ENCODE measurements at places on chromosomes 13 and 19.
A peak's percentile ranks its signal among the peaks of the same experiment; 100 is the strongest.

DNA sequence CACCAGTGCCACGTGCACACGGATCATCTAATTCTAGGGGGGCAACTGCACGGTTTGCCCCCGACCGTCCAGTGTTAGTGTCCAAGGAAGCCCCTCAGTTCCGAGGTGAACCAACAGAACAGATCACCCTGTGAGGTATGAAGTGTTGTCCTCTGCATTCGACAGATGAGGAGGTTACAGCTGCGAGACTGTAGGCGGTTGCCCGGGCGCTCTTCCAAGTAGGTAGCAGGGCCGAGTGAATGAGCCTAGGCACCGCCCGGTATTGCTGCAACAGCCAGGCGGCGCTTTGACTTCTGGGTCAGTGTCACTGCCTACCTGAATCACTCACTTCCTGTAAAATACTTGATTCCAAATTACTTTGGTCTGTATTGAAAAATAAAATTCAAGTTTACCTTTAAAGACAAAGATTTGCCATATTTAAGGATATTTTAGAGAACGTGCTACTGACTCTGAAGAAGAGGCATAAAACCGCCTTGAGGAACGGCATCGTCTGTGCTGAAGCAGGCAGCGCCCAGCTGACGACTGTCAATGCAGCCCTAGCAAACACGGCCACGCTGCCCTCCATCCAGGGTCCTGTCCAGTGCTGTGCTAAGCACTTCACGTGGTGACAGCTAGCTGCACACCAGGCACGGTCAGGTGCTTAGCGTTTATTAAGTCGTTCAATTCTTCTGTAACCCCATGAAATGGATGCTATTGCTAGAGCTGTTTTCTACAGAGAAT lies 19.3 kb upstream of the RASA3 start:
- peak; percentile 67 for DNase-seq

DNA sequence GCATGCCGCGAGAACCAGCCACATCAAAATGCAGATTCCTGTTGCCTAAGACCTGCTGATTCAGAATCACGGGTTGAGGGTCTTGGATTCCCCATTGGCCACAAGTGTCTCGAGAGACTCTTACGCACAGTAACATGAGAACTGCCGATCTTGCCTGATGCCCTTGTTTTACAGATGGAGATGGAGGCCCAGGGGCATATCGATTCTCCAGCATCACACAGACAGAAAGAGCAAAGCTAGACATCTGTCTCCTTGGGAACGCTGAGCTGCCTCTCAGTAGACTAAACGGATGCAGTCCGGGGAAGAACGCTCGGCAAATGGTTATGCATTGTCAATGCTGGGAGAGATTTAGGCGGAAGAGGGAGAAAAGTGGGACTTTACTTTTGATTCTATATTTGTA lies 5.4 kb downstream of the NLRP12 start:
- DNase-seq = no peak

- no peak for DNase-seq
These were observed 87.3 kb downstream of the ERCC5 start for GRCh38 chr13:102933122-102933521.

DNA sequence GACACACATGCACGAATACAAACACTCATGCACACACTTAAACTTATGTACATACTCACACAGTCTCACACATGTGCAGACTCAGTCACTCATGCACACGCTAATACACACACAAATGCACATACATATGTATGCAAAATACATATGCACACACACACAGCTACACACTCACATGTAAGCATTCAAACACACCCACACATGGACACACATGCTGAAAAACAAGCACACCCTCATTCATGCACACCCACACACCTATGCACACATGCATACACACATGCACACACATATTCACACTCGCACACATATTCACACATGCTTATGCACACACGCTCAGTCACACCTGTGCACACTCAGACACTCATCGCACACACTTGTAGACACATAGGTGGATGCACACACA lies 9.3 kb downstream of the MUC16 start:
- DNase-seq = no peak

DNA sequence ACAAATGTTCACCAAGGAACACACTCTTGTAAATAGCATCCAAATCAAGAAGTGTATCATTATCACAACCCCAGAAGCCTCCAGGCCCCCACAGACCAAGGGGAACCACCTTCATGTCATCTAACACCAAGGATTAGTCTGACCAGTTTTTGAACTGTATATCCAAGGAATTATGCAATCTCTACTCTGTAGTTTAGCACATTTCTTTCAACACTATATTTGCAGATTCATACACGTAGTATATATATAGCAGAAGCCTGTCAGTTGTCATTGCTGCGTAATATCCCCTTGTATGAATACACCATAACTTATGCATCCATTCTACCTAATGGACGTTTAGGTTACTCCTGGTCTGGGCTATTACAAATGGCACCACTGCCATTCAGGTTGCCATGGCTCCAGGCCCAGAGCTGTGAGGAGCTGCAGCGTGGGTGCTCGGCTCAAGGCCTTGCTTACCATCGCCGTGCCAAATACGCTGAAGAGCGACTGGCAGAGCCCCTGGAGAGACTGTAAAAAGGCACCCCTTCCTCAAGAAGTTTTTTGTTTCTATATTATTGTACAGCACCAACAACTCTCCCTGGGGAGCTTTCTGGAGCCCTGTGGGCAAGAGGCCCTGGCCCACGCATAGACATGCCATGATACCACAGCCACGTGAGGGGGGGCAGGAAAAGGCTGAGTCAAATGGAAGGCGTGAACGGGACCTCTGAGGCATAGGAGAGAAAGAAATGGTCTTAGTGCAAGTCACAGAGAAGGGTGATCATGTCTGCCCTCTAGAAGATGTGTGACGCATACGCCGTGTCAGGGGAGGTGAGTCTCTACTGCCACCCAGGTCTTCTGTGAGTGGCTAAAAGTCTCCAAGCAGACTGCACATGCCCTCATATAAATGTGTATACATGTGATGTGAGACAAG lies 10.8 kb downstream of the LATS2 start:
- DNase-seq = no peak

DNA sequence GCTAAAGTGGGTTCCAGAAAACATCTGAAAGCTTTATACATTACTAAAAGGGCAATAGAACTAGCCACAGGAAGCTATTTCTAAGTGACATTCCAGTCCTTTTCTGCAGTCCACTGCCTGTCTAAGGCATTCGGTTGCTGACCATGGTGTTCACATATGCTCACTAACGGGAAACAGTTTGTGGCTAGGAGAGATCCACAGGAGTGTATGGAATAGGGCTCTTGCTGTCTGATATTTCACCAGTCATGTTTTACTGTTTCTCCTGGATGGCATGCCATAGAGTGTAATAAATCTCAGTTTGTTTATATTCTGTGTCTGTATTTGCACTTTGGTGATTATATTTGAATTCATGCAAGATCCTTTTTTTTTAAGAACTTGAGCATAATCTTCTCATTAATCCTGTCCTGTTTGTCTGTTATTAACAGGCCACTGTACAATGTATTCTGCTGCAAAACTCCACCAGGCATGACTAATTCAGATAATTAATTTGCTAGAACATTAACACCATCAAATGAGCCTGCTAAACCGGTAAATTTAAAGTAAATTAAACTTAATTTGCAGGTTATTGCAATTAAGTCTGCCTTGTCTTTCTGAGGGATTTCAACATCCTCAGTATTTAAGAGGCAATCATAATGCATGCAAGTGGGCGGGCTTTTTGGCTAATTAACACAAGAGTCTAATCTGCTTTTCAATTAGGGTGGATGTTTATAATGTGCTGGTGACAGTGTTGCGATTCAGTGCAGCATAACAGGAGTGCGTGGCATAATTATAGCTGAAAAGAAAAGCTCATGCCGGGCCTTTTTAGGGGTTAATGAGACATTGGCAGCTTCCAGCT lies 201.3 kb downstream of the POU4F1 start:
- no peak for DNase-seq

- DNase-seq = no peak
These were observed 23.3 kb downstream of the PRR12 start for GRCh38 chr19:49614096-49614833.

GRCh38 chr19:53010494-53010893 lies 3.2 kb upstream of the ERVV-1 start:
- DNase-seq = no peak

- DNase-seq = no peak
These were observed 15.4 kb downstream of the UBXN6 start for GRCh38 chr19:4441994-4442818.

DNA sequence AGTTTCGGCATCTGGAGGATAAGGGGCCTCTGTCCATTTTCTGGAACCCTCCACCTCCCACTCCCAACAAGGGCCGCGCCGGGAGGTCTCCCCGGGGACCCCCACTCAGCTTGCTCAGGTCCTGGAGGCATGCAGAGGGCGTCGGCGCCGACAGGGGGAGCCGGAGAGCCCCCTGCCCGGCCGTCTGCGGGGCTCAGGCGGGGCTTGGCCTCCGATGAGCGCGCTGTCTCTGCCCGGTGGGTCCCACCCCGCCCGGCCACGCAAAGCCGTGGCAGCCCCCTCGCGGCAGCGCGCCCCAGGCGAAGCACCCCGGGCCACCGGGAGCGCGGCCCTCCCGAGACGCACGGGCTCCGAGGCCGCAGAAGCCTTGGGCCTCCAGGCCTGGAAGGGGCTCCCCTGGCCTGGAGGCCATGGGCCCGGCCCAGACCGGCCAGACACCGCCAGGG lies 149.7 kb upstream of the ZNF536 start:
- no peak for DNase-seq

DNA sequence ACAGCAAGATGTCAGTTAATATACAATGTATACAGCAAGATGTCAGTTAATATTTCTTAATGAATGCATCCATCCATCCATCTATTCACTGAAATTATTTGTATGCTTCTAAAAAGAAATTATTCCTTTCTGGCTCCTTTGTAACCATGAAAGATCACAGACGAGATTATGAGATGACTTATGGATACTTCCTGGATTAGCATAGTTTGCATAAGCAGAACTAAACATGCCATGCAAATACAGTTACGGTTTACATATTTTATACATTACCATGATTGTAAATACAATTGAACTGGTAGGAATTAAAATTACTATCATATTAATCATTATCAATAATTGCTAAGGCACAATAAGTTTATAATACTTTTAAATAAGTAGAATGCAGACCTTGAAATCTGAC lies 32.7 kb downstream of the NALCN start:
- DNase-seq = no peak

DNA sequence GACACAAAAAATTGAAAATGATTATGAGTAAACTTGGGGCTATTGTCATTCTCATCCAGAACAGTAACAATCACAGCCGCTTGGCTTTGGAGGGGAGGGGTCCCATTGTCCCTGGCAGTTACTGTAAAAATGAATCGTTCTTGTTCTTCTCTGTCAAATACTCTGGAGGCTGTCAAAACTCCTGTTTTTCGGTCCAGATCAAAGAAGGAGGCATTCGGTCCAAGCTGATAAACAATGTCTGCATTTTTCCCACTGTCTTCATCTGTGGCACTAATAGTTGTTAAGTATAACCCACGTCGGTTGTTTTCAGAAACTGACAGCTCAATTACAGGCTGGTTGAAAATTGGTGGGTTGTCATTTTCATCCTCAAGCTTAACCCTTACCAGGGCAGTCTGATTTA lies 3.4 kb downstream of the PCDH9 start:
- DNase-seq = no peak

- no peak for DNase-seq
These were observed 216.8 kb downstream of the DIAPH3 start for GRCh38 chr13:59946944-59947343.

GRCh38 chr19:4272894-4273293 lies 6.2 kb upstream of the SHD start:
- no peak for DNase-seq

DNA sequence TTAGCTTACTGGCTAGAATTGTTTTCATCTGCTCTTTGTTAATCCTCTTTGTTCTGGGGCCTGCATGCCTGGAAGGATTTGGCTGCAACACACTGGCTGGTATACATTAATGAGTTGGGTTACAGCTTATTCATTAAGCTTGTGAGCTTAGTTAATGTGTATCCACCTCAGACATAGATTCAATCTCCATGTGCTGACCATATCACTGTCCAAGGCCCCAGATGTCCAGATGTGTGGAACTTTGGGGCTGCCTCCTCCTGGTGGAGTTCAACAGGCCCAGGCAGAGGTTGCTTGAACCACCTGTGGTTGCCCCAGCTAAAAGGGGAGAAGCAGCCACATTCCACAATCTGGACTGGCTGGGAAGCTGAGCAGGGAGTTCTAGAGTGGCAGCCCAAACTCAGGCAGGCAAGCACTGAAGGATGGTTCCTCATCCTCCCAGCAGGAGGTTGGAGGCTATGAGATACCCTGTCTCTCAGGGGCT lies 5.4 kb downstream of the DIAPH3 start:
- no peak for DNase-seq

DNA sequence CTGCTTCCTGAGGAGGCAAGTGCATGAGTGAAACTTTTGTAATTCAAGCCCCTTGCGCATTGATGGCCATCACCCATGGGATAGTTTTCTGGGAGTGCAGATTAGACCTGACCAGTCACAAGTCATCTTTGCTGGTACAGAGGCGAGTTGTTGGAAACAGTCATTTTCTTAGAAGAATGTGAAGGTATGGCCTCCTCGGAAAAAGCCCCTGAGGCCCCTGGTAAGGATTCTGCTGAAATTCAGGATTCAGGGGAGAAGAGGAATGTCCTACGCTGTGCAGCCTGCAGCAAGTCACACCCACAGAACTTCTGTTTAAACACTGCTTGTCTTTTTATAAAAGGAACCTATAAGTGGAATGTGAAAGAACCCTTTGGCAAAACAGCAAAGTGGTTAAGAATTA lies 11.0 kb upstream of the SPART start:
- DNase-seq = no peak

- DNase-seq = peak; percentile 99
These were observed 2.0 kb downstream of the REX1BD start for GRCh38 chr19:18590273-18591272.

DNA sequence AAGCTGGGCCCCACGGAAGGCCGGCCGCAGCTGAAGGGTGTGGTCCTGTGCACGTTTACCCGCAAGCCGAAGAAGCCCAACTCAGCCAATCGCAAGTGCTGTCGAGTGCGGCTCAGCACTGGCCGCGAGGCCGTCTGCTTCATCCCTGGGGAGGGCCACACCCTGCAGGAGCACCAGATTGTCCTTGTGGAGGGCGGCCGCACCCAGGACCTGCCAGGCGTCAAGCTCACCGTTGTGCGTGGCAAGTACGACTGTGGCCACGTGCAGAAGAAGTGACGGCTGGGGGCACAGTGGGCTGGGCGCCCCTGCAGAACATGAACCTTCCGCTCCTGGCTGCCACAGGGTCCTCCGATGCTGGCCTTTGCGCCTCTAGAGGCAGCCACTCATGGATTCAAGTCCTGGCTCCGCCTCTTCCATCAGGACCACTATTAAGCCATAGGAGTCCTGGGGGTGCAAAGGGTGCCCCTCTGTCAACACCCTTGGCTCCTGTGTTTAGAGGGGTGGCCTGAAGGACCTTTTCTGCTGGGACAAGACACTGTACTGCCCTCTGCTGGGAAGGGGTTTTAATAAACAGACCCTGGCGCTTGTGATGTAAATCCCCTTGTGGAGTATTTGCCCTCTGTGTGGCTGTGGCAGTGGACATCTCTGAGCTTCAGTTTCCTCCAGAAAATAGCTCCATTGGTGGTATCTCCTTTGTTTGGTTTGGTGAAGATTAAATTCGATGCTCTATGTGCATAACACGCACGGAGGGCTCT lies 1.9 kb downstream of the MRPS12 start:
- DNase-seq = peak; percentile 15

GRCh38 chr13:112777637-112778406 lies 88.0 kb downstream of the ATP11A start:
- no peak for DNase-seq
